ENCODE measurements at places on chromosomes 6 and 20.

DNA sequence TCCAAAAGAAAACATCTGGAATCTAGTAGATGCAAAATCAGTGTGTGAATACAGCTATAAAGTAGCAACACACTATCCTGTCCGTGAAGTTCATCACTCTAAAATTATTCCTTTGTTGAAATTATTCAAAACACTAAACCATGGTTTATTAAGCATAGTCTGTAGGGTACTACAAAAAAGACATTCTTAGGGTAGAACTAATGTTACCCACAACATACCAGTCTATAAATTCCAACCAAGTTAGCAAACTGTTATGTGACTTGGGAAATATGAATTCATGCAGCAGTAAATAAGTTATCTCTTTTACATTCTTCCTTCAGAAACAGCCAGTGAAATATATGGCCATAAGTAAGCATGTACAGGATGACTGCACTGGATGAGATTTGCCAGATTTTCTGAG, 580.3 kb upstream of the ADGRB3 start:
- no peak for DNase-seq

GRCh38 chr6:111971181-111971841, 82.6 kb upstream of the CCN6 start:
- DNase-seq: no peak

DNA sequence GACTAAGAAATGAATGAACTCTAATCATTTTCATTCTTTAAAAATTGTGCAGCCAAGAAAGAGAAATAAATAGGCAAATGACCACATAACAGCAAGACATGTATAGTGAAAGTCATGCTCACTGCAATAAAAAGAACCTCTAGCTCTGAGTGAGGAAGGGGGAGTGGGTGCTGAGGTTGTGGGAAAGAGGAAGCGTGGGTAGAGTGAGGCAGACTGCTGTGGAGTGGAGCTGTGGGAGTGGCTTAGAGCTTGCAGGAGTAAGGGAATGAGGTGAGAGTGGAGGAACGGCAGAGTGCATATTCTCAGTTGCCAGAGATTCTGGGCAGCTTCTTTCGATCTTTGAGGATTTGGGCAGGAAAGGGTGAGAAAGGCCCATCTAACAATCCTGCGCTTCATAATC, 10.4 kb downstream of the DEFB129 start:
- DNase-seq: no peak

GRCh38 chr20:35079472-35080347, 12.9 kb downstream of the TRPC4AP start:
- no peak for DNase-seq

DNA sequence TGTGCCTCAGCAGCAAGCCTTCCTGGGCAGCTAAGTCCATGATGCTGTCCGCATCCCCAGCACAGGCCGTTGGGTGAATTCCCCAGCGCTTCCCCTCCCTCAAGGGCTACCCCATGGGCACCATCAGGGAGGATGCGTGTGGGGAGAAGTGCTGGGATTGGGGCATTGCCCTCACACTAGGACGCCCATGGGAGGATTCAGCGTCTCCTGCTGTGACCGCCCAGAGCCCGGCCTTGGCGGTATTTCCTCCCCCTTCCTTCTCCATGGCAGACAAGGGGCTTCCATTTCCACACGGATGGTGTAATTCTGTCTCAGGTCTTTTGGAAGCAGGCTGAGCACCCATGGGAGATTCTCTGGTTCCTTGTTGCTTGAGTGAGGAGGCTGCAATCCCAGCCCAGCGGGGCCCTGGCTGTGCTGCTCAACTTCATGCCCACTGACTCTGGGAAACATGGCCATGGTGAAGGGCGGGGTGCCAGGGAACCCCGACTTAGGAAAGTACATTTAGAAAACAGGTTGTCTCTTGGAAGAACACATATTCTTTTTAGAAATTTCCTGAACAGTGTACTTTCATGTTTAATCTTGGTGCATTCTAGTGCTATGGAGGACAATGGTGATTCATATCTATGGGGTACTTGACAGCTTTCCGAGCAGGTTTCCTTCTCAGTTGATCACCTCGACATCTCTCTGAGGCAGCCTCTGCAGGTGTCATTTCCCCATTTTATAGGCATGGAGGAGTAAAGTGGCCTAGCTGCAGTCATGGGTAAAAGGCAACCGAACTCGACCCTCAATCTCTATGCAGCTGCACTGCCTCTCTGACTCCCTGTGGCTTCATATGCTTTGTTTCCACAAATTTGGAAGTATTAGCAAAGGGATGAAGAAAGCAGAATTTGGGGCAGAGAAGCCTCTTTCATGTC, 178.2 kb upstream of the CST7 start:
- DNase-seq: no peak

DNA sequence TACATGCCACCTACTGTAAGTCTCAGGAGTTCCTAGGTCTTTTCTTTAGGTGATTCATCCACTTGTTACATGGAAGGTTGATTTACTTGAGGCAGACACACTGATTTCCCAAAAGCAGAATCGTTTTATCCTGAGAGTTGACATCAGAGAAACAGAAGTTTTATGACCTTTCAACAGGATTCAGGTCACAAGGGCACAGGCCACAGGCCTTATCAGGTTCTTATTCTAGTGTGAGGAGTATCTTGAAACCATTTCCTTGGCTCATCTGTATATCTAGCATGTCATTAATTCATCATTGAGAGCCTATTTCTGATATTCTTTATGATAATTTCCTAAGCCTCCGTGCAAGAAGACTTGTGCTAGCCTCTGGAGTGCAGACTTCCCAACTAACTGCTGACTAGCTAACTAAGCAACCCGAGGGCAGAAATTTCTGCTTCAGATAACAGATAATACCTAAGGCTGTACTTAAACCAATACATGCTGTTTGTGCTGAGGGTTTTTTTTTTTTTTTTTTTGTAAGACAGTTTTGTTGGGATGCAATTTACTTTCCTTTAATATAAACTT, 44.9 kb upstream of the RFPL4B start:
- no peak for DNase-seq

DNA sequence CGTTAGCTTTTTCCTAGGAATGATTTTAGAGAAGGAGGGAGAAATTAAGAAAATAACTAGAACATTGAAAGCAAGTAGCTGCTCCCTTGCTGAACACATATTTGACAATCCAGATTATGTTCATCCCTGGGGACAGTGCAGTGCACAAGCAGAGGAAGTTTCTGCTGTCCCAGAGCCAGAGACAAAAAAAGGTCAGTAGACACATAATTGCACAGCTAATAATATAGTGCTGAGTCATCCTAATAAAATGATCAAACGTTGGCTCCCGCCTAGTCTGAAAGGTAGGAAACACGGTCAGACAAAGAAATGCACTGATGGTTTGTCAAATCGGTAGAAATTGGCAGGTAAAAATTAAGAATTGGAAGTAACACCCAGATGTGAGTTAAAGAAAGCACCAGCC, 21.7 kb upstream of the SSTR4 start:
- no peak for DNase-seq

- DNase-seq: no peak
These were observed at the start of gene KCNK17 for GRCh38 chr6:39314273-39314795. KCNK17 (minus strand) TSS chr6:39314419; CDS start chr6:39314320, 99 bp downstream.

- no peak for DNase-seq
These were observed 457.2 kb downstream of the KIF16B start for GRCh38 chr20:16115911-16116552.

DNA sequence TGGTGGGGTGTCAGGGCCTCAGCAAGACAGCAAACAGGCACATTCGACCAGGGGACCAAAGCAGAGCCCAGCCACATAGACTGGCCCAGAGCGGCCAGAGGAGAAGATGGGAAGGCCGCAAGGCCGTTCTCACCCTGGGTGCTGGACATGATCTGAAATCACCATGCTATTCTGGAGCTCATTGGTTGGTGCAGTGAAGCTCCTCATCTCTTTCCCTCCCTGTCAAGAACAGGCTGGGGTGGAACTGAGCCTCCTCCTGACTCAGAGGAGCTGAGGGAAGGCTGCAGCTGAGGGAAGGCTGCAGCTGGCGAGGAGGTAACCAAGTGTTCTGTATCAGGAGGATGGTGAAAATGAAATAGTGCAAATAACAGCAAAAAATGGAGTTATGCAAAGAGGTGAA, 80.0 kb downstream of the AKAP7 start:
- no peak for DNase-seq

- DNase-seq: no peak
These were observed 57.8 kb upstream of the RREB1 start for GRCh38 chr6:7050004-7050403.

DNA sequence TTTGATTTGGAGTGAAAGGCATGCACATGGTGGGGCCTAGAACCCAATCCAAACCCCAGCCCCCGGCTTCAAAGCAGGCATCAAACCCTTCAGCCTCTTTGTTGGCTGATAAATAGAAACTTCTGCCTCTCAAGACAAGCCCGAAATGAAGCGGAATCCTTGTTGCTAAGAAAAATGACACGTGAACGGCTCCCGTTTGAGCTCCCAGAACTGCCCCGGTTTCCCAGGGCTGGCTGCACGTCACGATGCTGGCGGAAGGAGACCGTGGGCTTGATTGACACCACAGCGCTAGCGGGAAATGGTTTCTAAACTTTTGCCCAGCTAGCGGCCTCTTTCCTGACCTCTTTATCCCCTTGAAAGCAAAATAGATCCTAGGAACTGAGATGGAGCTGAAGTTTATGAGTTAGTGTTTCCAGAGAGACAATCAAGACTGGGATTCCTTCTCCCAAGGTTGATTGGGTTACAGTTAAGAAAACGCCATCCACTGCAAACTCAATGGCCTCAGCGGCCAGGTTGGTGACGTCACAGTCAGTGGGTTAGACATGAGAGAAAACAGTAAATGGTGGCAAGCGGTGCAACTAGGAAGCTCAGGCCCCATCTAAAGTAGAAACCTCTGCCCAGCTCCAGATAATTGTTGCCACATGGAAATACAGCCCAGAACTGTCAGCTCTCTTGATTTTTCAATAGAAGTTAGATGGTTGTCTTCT, 117.0 kb downstream of the ANKRD60 start:
- DNase-seq: no peak

- DNase-seq: no peak
These were observed 970 bp downstream of the BLTP3A start for GRCh38 chr6:34792605-34793500.

- no peak for DNase-seq
These were observed 291.6 kb downstream of the MAFB start for GRCh38 chr20:40397467-40397866.

DNA sequence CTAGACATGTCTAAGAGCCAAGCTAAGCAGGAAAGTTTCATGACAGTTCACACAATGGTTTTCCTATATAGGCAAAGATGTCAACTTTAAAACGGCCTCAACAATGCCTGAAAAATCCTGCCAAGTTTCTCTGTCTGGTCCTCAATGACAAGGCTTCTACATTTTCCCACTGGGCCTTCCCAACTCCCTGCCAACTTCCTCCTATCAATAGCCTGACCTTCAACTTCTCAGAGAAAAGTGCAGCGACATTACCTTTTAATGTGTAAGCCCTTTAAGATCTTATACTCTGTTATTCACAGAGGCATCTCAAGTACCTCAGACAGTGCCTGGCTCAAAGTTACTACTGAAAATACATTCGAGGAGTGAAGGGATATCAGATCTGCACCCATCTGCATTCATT, 56.2 kb upstream of the BTBD3 start:
- DNase-seq: no peak

DNA sequence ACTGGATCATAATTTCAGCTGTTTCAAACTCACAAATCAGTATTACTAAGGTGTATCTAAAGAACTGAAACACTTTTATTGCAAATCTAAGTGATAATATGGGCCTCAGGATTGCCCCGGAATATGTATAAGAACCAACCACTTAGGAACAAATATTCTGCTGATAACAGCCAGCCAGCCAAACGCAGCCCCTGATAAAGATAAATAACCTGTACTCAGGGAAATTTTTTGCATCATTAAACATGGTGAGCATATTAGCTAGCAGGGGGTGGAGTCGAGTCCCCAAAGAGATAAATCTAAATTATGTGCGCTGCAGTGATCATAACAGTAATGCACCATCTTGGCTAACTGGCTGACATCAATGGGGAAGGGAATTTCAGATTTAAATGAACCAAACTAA, 410.2 kb upstream of the MAP3K7 start:
- no peak for DNase-seq

- DNase-seq: no peak
These were observed 21.9 kb downstream of the SLC12A5 start for GRCh38 chr20:46050885-46051284.

DNA sequence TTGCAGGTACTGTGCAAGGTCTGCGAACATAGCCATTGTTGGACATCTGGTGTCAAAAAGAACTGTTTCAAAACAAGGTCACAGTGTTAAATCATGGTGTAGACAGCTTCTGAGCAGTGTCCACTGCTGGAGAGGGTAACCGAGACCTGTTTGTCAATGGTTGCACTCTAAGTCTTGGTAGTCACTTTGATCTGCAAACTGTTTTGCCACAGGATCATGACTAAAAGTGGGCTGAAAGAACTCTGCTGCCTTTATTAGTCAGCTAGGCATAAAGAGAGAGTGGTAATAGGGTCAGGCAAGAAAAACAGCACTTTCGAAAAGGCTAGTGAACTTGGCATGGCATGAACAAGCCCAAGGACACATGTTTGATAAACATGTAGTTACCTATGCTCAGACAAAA, 552.3 kb upstream of the CITED2 start:
- DNase-seq: no peak

GRCh38 chr6:32941214-32941768, 463 bp upstream of the HLA-DMB start:
- DNase-seq: no peak

DNA sequence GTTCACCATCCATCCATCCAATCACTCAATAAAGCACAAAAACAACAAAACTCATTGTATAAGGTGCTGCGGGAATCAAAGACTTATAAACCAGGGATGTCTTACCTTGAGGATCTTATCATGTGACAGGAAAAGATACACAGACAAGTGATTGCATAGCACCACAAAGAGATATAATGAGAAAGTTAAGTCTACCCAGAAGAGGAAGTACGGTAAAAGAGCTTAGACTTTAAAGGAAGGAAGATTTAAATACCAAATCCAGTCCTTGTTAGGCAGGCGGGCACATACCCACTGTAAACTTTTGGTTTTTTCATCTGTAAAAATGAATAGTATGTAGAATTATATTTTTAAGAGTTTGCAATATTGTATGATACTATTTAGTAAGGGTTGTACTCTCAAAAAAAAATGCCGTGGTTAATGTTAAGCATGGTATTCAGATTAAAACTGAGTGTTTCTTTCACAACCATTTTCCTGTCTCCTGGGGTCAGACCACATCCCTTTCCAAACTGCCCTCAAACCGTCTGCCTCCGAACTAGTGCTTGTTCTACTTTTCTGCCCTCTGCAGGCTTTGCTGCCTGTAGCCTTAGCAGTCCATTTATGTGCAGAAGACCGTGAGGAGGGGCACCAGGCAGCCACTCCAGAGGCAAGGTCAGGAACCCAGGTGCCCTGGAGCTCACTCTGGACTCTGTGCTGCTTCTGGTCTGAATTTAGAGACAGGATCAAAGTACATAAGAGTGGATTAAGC, 179.5 kb upstream of the SYNDIG1 start:
- DNase-seq: peak; percentile 12

DNA sequence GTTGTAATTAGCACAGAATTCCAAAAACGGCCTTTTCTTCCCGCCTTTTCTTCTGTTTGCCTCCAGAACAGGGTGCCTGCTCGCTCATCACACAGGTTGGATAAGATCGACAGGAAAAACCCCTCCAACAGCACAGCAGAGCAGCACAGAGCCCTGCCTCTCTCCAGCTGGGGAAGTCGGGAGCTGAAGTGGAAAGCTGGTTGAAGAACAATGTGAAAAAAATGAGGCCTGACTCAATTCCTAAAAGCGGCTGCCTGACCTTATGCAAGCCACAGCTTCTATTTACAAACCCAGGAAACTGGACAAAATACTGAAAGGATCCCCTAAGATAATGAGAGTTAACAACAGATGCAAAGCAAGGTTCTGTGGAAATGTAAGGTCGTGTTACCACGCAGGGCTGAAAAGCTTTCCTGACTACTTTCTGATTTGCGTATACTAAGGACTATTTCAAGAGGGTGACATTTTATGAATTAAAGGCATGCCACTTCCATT, 116.9 kb downstream of the TTLL2 start:
- DNase-seq: no peak

Data from astrocyte of the cerebellum (primary cell).